ENCODE measurements at places on chromosomes 13 and 19.

GRCh38 chr19:36244066-36244465 lies 29.2 kb downstream of the ZNF146 start:
- no peak for DNase-seq

DNA sequence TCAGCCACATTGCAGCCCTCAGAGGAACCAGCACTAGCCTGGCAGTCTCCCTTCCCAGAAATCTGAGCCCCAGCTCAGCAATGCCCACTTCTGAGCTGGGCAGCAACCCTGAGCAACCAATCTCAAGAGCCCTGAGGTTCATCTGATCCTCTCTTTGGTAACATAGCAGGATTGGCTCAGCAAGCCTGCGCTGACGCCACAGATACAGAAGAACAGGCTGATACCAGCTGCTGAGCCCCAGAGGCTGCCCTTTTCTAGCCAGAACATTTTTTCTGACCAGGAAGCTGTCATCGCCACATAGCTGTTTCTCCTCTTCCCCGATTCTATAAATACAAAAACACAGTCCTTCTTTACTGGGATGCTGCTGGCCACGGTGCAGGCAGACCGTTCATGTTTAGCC lies 59.8 kb downstream of the TRPM4 start:
- DNase-seq = no peak

DNA sequence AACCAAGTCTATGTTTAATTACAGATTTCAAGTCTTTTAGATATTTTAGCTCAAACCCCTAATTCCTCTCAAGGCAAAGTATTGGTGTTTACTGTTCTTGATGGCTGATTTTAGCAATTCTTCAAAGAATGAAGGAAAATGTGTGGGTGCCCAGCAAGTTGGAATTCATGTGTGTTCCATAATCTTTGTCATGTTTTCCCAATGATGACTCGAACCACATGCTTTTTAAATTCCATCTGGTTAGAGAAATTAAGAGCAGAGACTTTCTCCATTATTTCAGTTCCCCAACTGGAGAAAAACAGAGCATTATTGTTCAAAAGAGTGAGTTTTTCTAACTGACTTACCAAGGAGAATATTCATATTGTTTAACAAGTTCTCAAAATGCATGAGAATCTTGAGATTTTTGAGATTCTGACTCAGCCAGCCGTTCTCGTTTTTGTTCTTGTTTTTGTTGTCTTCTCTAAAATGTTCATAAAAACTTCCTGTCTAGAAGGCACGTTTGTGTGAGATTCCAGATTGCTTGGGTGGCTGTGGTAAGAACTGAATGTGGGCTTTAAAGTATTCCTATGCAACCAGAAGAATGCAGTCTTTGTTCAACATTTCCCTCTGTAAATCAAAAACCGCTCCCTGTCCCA lies 404.7 kb downstream of the IRS2 start:
- DNase-seq = no peak

DNA sequence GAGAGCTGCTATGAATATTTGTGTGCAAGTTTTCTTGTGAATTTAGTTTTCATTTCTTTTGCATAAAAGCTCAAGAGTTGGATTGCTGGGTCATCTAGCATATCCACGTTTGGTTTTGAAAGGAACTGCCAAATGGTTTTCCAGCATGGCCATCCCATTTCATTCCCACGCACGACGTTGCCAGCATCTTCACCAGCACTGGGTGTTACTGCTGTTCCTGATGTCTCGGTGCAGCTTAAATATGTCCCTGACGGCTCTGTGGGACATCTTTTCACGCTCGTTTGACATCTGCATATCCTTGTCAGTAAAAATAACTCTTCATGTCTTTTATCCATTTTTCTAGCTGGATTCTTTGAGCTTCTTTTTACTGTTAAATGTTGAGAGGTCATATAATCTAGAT lies 123.7 kb downstream of the ATP11A start:
- DNase-seq = no peak

DNA sequence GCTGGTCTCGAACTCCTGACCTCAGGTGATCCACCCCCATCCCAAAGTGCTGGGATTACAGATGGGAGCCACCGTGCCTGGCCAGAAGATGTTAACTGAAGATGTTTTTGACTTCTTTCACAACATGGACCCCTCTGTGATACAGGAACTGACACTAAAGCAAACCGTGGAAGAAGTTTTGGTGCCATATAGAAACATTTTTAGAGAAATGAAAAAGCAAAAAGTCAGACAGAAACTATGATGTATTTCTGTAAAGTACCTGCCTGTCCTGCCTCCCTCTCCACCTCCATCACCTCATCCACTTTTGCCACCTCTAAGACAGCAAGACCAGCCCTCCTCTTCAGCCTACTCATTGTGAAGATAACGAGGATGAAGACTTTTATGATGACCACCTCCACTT lies 11.3 kb downstream of the FBXO27 start:
- DNase-seq = no peak

- DNase-seq = no peak
Measured at GRCh38 chr13:41387576-41387975, 69.8 kb upstream of the RGCC start.

DNA sequence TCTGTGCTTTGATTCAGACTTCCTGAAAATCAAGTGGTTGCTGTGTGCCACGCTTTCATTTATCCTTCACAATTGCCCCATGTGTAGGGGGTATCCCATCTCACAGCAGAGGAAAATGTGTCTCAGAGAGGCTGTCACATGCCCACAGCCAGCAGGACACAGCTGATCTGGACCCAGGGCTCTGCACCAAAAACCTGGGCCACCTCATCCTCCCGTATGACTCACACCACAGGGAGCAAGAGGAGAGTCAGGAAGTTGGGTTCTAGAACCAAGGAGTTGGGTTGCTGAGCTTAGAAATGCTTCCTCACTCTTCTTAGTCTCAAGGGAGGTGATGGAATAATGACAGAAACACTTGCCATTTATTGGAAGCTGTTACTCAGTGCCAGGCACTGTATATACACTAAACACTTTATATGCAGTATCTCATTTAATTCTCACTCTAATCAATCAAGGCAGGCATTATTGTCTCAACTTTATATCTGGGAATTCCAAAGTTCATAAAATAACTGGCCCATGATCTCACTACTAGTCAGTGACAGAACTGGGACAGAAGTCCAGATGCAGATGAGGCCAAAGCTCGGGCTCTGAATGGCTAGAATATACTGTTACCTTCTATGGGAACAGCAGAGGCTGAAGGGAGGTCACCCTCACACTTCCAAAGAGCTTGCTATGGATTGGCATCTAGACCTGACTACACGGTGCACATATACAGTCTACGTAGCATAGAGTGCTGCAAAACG lies 47.7 kb upstream of the ATP12A start:
- no peak for DNase-seq

- no peak for DNase-seq
Measured at GRCh38 chr19:47885067-47885463, 1.1 kb downstream of the SULT2A1 start.

DNA sequence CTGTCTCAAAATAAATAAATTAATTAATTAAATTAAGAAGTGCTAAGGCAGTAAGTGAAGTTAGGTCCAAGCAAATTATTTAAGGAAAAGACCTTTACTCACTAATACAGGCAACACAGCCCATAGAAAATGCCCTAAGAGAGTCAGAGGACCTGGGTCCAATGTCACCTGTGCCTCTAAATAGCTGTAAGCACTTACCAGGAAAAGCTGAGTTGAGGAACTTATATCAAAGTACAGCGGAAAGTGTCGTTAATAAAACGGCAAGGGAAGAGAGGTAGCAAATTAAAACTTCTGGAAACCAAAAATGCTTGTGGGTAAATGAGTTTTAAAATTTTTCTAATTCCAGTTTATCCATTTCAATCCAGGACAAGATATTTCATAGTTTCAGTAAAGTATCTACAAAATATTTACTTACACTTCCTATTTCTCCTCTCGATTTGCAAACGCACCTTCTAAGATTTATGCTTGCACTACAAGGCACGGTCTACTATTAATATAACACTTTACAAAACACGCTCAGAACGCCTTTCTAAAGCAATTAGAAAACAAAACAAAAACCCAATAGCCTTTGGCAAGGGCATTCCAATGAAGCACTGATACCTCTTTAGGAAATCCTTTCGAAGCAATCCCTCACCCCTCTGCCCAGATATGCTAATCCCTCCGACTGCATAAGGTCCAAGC lies 963 bp downstream of the VPS36 start:
- DNase-seq = no peak

- no peak for DNase-seq
Measured at GRCh38 chr19:39871886-39872866, 26.0 kb upstream of the FBL start.

GRCh38 chr19:31504221-31504620 lies 155.0 kb upstream of the TSHZ3 start:
- no peak for DNase-seq

DNA sequence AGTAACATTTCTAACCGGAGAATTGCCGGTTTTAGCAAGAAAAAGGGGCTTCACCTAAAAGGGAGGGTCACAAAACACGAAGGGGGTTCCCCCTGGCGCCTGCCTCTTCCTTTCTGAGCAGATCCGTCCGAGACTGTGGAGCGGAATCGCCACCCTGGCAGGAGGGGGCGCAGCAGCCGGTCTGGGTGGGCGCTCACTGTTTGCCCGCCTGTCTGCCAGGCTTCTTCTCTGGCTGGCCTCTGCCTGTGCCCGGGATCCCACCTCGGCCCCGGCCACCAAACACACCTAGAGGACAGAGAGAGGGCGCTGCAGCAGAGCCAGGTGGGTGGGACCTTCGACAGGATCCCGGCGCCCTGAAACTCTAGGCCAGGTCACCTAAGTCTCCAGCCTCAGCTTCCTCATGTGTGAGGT lies 15.6 kb downstream of the LSM4 start:
- peak; percentile 63 for DNase-seq

DNA sequence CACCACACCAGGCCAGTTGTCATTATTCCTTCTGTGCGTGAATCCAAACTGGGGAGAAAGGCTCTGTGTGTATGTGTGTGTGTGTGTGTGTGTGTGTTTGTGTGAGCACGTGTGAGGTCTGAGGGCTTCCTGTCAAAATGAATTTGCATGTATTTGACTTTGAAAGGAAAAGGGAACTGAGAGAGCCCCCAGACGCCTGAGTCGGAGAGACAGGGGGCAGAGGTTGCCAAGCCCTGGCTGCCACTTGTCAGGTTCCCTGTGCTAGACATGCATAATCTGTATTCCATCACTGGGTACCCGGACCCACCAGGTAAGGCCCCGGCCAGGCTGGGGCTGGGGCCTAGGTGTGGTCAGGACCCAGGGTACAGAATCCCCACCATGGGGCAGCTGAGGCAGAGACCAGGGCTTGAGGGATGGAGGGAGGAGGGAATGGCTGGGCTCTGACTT lies at the start of gene CLEC17A:
CLEC17A (plus strand) TSS at position 191 of the 447 bp plus-strand sequence; CDS start at position 268, 77 bp downstream.
- no peak for DNase-seq

- DNase-seq = no peak
Measured at GRCh38 chr13:99044764-99045163, 66.9 kb upstream of the DOCK9 start.

DNA sequence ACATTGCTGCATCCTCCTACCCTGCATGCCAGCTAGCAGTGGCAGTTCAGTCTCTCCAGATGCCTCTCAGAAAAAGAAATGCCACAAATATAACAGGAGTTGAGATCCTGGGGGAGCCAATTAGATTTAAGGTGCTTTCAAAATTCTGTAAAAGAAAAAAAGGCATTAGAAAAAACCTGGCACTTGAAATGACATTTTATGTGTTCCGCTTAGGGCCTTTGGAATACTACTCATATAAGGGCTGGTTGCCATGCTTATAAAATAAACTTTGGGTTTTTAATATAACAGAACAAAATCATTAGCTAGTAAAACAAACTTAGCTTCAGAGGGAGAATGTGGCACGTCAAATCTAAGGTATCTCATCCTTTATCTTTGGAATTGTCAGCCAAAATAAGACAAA lies 104.1 kb downstream of the ENOX1 start:
- no peak for DNase-seq

DNA sequence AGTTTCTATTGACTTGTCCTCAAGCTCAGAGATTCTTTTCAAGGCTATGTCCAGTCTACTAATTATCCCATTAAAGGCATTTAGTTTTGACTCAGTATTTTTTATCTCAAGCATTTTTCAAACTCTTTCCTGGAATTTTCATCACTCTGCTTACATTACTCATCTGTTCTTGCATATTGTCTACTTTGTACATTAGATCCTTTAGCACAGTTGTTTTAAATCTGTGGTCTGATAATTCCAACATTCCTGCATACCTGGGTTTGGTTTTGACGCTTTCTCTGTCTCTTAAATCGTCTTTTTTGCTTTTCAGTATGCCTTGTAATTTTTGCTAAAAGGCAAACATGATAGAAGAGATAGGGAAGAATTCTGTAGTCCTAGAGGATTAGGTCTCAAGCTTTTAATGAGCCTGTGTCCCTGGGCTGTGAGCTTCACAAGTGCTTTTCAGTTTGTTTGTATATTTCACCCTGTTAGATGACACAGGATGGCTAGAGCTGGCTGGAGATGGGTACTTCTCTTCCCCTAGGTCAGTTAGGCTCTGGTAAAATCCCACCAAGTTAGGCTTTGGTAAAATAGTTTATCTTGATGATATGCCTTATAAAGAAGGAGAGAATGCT lies 46.1 kb upstream of the GPC6 start:
- no peak for DNase-seq

DNA sequence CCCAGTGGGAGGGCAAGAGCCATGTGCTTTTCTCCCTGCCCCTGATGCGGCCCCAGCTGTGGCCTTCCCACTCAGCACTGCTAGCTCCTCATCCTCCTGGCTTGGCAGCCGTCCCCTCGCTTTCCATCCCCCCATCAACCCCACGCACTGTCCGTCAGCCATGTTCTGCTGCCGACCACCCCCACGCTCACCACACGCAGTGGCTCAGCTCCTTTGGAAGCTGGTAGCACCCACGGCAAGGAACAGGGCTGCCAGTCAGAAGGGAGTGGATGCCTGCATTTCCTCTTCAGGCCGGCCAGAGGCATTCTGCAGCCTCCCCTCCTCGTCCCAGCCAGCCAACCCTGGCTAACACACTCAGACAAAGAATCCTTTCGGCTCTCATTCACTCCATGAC lies 6.3 kb downstream of the CALM3 start:
- DNase-seq = no peak

- DNase-seq = no peak
Measured at GRCh38 chr13:80338781-80339562, 2.0 kb downstream of the SPRY2 start.

- no peak for DNase-seq
Measured at GRCh38 chr13:97275776-97276501, 53.8 kb downstream of the MBNL2 start.
